Fibroblast of skin of scalp (primary cell): ENCODE measurements at places on chromosomes 4 and X.

GRCh38 chr4:155828628-155829027 lies 37.4 kb downstream of the ASIC5 start:
- DNase-seq = peak; percentile 12

- no peak for DNase-seq
Measured at GRCh38 chrX:81890521-81890920, 688.6 kb downstream of the SH3BGRL start.

DNA sequence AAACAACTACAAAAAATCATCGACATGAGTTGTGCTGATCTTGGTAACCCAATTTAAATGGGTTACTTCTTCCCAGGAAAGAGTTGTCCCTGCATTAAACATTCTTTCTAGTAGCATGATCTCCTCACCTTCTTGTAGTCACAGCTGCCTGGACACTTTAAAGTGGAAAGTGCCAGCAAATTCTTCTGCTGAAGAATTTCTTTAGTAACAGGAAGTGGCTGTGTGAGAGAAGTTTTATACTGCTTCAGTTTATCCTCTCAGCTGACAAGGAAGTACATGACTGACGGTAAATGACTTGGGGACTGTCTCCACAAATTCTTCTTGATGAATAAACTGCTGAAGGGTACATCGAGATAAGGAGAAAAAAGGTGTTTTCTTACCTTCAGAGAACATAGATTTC lies 18.2 kb upstream of the TNIP3 start:
- DNase-seq = peak; percentile 26

DNA sequence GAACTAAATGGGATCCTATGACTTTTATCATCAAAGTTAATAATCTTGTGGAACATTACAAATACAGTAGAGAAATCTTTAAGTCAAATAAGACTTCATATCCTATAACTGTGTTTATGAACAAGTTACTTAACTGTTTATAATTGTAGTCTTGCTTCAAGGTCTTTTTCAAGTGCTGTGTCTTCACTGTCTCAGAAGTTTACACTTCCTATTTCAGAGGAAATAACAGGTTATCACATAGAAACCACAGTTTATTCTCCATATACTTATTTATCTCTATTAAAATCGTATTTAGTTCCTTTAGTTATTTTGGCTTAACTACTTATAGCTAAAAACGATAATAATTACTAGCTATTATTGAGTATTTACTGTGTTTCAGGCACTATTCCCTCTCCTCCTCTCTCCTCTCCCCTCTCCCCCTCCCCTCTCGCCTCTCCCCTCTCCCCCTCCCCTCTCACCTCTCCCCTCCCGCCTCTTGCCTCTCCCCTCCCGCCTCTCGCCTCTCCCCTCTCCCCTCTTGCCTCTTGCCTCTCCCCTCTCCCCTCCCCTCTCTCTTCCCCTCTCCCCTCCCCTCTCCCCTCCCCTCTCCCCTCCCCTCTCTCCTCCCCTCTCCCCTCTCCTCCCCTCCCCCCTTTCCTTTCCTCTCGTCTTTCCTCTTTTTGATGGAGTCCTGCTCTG lies 63.7 kb downstream of the RBPJ start:
- no peak for DNase-seq

- DNase-seq = peak; percentile 26
Measured at GRCh38 chr4:81472281-81473182, 825 bp upstream of the RASGEF1B start.

- DNase-seq = no peak
Measured at GRCh38 chr4:163172647-163173046, 6.0 kb upstream of the NAF1 start.

DNA sequence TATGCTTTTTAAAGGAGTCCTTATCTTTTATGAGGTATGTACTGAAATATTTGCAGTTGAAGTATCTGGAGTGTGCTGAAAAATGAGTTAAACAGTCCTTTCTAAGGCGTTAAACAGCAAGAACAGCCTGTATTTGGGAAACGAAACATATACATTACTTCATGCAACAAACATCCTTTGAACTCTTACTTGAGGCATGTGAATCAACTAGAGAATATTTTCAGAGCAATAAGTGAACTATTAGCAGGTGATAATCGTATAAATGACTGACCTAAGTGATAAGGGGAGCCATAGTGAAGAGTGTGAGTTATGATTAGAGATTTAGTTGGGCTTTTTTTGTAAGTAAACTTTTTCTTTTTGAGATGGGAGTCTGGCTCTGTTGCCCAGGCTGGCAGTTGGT lies 45.9 kb upstream of the RHOH start:
- no peak for DNase-seq

GRCh38 chrX:151741606-151742005 lies 7.1 kb downstream of the CNGA2 start:
- no peak for DNase-seq

DNA sequence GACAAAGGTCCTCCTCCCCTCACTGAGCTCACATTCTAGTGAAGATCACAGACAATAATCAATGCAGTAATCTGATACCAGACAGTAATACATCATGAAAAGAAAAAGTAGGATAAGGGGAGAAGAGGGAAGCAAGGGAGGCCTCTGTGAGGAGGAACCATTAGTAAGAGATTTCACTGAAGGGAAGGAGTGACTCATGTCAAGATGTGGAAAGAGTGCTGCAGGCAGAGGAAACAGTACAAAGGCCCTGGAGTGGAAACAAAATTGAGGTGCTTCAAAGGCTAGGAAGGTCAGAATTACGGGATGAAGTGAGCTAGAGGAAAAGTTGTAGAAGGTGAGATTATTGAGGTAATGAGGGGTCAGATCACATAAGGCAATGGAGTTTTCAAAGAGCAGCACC lies 38.1 kb downstream of the LAMTOR3 start:
- no peak for DNase-seq

DNA sequence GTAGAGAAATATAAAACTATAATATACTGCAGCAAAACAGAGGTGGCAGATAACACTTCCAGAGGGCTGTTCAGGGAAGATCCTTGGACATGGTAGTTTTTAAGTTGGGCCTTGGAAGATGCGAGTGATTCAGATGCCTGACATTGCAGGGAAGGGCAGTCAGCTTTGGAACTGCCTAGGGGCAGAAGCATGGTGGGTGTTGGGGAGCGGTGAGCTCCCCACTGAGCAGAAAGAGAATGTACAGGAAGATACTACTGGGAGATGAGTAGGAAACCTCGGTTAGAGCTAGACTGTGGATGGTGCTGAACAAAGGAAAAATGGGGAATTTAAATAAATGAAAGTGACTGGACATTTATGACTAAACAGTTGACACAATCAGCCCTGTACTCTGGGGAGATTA lies 24.9 kb upstream of the SEC24B start:
- DNase-seq = peak; percentile 47

DNA sequence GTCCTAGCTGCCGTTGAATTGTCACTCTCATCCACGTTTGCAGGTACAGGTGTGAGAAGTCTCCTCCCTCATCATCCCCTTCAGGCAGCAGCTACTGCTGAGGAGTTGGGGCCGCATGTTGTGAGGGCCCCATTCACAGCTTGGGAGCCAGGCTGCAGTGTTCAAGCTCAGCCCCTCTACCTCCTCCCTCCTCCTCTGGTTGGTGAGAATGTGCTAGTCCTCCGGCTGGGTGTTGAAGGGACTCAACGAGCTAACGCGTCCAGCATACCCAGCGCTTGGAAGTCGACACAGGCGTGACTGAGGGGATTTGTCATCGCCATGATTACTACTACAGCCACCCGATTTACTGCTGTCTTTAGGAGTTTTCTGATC lies 82.0 kb upstream of the PSAPL1 start:
- no peak for DNase-seq

DNA sequence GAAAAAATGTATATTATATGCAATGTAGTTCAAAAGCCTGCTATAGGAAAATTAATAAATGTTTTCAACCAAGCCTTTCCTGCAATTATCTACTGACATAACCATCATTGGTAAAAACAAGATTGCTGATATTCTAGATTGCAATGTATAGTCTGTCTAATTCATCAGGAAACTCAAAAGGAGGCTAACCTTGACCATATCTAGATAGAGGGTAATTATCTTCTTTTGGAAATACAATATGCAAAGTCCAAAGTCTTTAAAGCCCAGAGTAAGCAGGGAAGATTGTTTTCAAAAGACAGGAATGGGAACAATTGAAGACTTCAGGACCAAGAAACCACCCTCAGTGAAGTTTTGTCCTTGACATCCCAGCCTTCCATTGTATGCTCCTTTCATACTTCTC lies 123.1 kb upstream of the GLRA2 start:
- no peak for DNase-seq

DNA sequence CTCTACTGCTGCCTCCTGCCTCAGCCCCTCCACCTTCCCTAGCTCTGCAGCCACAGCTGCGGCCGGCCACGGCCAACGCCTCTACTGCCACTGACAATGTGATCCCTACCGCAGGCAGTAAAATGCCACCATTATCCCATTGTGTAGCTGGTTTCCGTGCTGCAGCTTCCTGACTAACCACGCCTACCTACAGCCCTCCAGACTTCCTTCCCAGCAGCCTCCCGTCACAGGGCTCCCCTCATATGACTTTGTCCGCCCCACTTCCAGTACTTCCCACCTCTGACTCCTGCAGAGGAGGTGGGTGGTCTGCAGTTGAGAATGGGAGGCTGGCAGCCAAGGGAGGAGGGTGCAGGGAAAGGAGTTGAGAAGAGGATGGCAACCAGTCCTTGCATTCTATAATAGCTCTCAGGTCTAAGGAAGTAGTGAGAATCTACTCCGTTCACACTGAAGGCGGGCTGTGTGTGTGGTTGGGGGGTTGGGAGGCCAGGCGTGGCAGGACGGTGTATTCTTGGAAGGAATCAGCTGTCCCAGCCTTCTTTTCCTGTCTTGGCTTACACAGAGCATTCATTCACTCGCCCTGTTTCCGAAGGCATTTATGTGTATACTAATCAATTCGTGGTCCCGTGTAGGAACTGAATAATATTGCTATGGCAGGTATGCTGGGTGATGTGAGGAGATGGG lies 33.1 kb upstream of the USP51 start:
- no peak for DNase-seq
